ENCODE measurements at places on chromosomes 6 and 20. TPM values are rescaled to one million over a fixed set of nuclear protein-coding genes. Genes with fewer than 3 reads are reported as not detected.

The TTBK1 gene
- under 0.01 TPM for total RNA-seq

The OGFRL1 gene
- 14.4 TPM for total RNA-seq

The HLA-DRB5 gene
- total RNA-seq = not detected

The DPM1 gene
- 127 TPM for total RNA-seq

The HLA-DQA1 gene
- total RNA-seq = not detected

The IPCEF1 gene
- under 0.01 TPM for total RNA-seq

The ME1 gene
- total RNA-seq = 32.2 TPM

The POLH gene
- 26.0 TPM for total RNA-seq
